ENCODE measurements at places on chromosomes 7 and 10. TPM values are rescaled to one million over a fixed set of nuclear protein-coding genes. Genes with fewer than 3 reads are reported as not detected.

DNA sequence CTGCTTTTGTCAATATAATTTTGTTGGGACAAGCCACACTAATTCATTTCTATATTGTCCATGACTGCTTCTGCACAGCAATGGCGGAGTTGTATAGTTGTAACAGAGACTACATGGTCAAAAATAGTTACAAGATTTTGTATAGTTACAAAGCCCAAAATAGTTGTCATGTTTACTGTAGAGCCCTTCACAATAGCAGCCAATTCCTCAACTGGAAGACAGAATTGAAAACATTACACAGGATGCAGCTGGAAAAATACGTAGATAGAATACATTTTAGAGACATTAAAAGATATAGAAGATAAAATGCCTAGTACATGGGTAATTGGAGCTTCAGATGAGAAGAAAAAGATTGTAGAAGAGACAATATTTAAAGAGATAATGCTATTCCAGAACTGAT is 156.4 kb upstream of the FEZF1 start:
- DNase-seq = no peak

GRCh38 chr7:82778021-82778420 is 334.4 kb upstream of the CACNA2D1 start:
- no peak for DNase-seq

DNA sequence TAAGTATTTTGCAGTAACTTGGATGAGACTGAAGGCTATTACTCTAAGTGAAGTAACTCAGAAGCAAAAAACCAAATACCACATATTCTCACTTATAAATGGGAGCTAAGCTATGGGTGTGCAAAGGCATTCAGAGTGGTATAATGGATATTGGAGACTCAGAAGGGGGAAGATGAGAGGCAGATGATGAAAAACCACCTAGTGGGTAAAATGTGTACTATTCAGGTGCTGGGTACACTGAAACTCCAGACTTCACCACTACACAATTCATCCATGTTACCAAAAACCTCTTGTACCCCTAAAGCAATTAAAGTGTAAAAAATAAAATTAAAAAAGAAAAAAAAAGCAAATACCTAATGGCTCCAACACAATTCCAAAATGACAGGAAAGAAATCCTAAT is 351.7 kb downstream of the NXPH1 start:
- no peak for DNase-seq

DNA sequence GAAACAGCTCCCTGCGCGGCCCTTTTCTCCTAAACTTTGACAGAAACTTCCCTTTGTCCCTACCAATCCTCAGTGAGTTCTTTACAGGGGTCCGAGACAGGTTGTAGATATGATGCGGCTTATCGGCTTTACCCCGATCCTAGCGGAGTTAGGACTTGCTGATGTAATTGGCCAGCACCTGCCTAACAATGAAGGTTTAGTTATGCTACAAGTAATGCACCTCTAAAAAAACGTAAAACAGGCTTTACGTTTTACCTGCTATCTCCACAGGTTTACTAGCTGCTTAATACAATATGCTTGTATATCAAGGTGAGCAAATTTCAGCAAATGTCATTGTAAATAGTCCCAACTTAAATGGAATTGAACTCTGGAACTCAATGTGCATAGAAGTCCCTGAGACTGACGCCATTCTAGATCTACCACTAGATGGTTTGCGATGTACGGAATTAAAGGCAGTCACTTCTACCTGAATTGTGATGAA is 697 bp upstream of the SNX13 start:
- no peak for DNase-seq

DNA sequence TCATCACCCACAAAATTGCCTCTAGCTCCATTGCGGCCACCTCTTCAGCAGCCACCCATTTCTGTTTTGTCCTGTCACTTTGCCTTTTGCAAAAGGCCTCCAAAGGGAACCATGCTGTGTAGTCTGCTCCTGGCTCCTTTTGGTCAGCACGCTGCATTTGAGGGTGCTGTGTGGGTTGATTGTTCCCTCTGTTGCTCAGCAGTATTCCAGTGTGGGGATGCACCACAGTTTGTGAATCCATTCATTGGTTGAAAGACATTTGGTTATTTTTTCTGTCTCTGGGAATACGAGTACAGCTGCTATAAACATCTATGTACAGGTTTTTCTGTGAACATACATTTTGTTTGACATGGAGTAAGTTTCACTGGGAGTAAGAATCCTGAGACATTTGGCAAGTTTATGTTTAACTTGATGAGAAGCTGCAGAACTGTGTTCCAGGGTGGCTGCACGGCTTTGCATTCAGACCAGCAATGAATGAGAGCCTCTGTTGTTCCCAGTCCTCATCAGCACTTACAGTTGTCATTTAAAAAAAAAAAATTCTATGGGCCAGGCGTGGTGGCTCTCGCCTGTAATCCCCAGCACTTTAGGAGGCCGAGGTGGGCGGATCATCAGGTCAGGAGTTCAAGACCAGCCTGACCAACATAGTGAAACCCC is 82.3 kb downstream of the UBE3C start:
- no peak for DNase-seq

DNA sequence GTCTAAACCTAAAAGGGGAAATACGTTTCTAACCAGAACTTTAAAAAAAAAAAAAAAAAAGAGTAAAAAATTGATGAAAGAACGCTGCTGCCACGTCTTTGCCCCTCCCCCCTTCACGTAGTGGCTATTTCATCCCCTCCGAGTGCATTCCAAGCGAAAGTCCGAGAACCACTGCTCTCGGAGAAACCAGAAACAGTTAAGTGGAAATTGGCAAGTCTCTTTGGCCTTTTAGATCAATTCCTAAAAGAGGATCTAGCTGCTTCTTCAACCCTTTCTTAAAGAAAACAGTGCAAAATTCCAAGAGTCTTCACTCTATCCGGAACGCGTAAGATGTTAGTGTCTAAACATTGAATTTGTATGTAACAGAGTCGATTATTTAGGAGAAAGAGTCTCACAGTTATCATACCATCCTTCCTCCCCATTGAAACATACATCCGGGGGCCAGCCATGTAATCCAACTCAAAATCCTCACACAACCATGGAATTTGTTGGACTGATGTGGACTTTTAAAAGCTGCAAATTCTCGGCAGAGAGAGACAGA is 1.1 kb downstream of the P4HA1 start:
- no peak for DNase-seq

GRCh38 chr10:36759141-36759805 is 366.1 kb upstream of the ANKRD30A start:
- no peak for DNase-seq

GRCh38 chr10:85741626-85742300 is 624.8 kb downstream of the GRID1 start:
- DNase-seq = no peak

DNA sequence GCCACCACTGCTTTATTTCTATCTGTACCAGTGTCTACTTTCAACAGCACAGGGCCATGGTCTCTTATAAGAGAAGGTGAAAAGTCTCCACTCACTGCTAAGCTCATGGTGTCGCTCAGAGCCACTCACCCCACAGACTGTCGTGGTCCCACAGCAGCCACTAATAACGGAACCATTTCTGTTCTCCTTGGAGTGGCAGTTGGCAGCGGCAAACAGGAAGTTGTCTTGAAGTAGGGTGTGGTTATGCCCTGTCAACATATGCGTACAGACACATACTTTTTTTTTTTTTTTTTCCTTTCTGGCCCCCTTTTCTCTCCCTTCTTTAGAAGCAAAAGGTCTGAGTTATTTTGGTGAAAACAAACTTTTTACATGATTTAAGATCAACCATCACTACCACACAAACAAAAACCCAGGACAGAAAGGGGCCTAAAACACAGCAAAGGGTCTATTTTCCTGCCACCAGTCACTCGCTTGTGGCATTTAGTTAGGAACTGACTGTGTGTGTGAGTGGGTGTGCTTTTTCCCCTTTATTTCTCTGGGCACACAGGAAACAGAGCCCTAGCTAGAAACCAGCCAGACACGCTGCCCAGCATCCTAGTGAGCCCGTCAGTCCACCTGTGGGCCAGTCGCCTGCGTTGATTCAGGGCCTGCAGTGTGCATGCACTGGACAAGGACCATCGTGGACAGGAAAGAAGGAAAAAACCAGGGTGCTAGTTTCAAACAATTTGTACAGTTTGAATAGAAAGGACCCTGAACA is 96.7 kb upstream of the EFCAB10 start:
- no peak for DNase-seq

TACC2 gene
- total RNA-seq = 39.6 TPM

SPDYE6 gene
- total RNA-seq = not detected

DNAJC12 gene
- 2.0 TPM for total RNA-seq

BAMBI gene
- 6.8 TPM for total RNA-seq

ZNF789 gene
- total RNA-seq = 4.7 TPM

DGKI gene
- total RNA-seq = 1.4 TPM

All from glomerular endothelial cell (primary cell).